ENCODE measurements at places on chromosomes 2 and 18.

- DNase-seq = no peak
Observed at GRCh38 chr2:133732982-133733900, 165.0 kb upstream of the NCKAP5 start.

- DNase-seq = no peak
Observed at GRCh38 chr2:228083131-228083530, 98.4 kb downstream of the SPHKAP start.

DNA sequence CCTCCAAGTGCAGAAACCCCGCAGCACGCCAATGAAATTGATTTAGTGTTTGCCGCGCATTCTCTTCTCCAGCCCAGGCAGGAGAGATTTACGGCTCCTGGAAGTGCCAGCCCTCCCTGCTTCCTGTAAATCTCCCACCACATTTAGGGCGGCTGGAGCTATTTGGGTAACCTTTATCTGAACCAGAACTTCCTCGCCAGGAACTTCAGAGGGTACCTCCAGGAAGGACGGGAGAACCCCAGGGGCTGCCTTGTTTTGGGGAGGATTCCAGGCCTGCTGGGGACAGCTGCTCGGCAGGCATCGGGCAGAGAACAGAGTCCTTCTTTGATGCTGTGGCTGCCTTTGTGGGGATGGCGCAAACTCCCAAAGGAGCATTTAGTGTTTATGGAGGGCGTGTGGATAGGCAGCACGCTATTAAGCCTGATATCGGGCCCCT lies 122.0 kb upstream of the MYCN start:
- DNase-seq = no peak

GRCh38 chr18:67260841-67261240 lies 255.7 kb downstream of the DSEL start:
- no peak for DNase-seq

DNA sequence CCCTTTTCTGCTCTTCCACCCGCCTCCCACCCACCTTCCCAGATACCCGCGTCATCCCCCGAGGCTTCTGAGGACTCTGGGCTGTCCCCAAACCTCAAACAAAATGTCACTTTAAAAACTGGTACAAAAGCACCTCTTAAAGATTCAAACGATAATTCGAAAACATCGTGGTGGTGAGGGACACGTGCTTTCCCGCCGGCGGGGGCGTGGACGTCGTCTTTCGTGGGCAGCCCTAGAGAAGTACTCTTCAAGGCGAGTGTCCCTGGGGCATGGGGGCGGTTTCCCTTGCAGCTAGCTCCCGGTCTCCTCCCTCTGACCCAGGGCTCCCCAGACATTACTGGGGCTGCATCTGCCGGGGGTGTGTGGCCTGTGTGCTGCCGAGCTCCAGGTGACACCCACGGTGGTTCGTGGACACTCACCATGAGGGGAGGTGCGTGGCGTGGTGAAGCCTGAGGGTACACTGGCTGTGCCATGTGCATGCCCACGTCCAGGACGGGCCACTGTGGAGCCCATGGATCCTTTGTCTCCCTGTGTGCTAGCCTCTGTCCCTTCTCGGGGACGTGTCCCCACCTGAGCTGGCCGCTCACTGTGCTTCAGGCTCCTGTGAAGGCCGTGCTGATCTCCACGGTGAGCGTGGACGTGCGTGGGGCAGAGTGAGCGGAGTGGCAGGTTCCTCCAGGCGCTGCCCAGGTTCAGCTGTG lies 117.8 kb downstream of the NFATC1 start:
- no peak for DNase-seq

DNA sequence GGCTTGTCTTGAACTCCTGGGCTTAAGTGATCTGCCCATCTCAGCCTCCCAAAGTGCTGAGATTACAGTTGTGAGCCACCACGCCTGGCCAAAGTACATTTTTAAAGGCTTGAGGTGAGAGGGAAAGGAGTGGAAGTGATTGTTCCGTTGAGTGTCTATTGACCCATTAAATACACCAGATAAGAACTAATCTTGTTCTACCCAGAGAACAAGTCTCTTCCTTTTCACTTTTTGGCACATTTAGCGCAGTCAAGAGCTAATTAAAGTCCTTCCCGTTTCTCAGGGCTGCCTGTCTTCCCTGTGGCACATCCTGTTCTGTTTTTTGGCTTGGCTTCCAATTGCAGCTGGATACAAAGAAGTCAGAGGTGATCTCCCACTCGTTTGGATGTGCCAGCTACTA lies 172.3 kb downstream of the ALPK2 start:
- DNase-seq = no peak

- DNase-seq = no peak
Observed at GRCh38 chr2:47310801-47311560, 92.0 kb upstream of the MSH2 start.

DNA sequence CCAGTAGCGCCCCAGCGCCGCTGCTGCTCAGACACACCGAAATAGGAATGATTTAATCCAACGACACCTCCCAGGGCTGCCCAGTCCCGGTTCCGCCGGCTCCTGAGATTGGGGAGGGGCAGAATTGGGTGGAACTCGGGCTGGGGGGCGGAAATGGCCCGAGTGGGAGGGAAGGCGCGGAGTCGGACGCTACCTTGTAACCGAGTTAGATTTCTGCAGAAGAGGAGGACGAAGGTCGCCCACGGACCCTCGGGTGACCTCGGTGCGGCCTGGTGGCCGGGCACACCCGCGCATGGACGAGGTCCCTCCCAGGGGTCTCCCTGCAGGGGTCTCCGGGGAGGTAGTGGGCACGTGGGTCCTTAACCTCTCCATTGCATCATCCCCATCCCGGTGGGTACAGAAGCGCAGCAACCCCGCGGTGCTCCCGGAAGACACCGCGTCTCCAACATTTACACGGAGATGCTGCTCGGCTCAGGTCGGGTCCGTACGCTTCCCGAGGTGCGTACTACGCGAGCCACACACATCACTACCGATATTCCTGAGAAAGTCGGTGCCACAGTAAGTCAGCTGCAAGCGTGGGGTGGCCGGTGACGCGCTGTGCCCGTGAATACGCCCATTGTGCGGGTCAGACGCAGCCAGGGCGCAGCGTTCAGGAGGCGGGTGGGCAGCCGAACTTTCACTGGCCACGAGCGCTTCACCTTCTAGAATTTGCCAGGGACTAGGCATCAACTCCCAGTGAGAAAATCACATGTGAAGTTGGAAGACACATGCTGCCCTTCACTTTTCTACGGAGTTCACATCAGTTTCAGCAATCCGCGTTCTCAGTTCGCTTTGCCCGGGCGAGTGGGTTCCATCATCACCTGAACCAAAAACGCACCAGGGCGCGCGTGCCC lies 3.0 kb downstream of the ZNF516 start:
- DNase-seq = peak; percentile 23
